Stimulated activated CD4-positive, alpha-beta T cell treated with anti-CD3 and anti-CD28 coated beads, Interleukin-1b, Interleukin-23, amount 100 ng/mL, for 1 hour (primary cell): ENCODE measurements at places on chromosomes 13 and 19.

DNA sequence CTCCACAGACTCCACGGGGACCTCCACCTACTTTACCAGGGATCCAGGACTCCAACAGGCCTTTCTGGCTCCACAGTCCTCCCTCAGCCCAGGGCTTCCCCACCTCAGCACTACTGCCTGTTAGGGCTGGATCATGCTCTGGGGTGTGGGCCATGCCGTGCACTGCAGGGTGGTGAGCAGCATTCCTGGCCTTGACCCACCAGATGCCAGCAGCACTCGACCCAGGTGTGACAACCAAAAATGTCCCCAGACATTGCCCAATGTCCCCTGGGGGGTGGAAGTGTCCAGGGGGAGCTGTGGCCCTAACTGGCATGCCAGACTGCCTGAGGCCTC, 42.0 kb downstream of the EPS15L1 start:
- DNase-seq: no peak

GRCh38 chr13:109868578-109869311, 82.4 kb upstream of the IRS2 start:
- no peak for DNase-seq

GRCh38 chr19:35318679-35319448, 10.1 kb upstream of the CD22 start:
- DNase-seq: no peak

GRCh38 chr13:93328943-93329342, 102.3 kb downstream of the GPC6 start:
- no peak for DNase-seq

- no peak for DNase-seq
These were observed 1.4 kb downstream of the HNRNPUL1 start for GRCh38 chr19:41265395-41266153.

- peak; percentile 37 for DNase-seq
These were observed 2.0 kb upstream of the INAFM1 start for GRCh38 chr19:47272448-47273312.

DNA sequence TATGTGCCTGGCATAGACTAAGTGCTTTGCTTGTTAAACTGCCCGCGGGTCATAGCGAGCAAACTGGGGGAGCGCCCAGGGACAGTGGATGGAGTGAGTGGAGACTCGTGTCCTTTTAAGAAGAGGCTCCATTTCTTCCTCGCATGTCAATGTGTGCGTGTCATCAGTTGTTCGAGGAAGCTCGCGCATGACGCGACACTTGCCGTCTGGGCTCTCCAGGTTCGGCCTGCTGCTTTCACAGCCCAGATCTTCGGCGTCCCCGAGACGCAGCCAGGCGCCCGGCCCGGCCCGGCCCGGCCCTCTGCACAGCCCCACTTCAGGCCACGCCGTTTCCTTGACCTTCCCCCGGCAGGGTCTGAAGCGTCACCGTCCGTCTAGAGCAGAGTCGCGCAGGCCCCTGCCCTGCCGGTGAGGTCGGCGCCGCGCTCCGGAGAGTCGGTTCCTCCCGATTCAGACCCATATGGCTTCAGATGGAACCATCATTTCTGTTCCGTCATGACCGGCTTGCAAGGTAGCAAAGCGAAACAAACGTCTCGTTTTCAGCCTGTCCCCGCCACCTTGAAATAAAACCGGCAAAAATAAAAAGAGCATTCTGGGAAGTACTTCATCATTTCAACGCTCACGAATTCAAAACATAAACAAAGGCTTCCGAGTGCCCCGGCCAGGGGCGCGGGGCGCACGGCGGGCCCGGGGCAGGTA, 599 bp upstream of the ARHGEF7 start:
- DNase-seq: no peak

DNA sequence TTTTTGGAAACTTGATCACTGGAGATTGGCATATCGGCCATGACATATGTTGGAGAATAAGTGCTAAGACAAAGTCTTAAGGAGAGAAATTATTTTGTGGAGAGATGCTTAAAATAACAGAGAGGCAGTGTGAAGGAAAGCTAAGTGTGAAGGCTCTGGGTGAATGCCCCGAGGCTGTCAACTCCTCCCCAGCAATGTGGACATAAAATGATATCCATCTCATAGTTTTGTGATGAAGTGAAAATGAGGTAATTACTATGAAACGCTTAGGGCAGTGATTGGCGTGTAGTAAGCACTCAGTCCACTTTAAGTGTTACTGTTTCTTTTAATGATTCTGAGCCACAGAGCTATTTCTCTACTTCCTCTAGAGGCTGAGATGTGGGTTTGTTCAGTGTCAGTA, 195.8 kb upstream of the KLF12 start:
- DNase-seq: no peak

DNA sequence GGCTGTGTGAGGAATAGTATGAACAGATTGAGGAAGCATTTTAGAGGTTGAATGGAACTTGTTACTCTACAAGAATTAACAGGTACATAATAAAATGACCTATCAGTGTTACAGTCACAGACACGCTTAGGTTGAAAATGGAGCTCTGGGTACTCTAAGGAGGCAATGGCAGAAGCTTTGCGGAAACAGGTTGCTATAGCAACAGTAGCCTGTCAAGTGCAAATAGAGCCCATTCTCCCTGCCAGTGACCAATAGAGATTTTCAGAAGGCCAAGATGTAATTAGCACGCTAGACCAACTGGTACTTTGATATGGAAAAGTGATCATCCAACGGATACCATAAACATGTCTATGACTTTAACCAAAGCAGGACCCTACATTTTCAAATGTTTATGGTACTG, 148.5 kb upstream of the FREM2 start:
- DNase-seq: no peak

DNA sequence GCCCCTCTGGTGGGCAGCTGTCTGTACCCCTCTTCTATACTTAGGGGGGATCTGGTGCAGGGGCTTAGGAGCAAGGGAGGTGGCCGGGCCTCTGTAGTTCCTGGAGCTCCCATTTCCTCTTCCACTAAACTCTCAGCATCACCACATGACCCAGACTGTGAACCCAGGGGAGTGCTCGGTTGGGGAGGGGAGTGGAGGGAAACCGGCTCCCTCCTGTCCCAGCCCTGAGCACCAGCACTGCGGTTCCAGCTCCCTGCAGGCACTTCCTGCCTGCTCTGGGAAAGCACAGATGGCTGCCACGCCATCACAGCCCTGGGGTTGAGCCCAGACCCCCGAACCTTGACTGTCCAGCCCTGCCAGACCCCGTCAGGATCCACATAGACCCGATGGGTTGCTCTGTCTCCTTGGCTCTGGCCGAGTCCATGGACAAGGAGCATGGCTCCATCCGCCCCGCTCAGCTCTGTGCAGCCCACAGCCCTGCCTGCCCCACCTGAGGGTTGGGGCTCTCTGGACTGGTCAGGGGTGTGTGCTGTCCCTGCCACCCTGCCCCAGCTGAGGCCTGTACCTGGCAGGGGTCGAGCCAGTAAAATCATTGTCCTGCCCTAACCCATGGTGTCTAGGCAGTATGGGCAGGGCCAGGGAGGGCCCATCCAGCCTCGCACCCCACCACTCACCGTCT, 36.0 kb upstream of the SLC7A10 start:
- DNase-seq: no peak

DNA sequence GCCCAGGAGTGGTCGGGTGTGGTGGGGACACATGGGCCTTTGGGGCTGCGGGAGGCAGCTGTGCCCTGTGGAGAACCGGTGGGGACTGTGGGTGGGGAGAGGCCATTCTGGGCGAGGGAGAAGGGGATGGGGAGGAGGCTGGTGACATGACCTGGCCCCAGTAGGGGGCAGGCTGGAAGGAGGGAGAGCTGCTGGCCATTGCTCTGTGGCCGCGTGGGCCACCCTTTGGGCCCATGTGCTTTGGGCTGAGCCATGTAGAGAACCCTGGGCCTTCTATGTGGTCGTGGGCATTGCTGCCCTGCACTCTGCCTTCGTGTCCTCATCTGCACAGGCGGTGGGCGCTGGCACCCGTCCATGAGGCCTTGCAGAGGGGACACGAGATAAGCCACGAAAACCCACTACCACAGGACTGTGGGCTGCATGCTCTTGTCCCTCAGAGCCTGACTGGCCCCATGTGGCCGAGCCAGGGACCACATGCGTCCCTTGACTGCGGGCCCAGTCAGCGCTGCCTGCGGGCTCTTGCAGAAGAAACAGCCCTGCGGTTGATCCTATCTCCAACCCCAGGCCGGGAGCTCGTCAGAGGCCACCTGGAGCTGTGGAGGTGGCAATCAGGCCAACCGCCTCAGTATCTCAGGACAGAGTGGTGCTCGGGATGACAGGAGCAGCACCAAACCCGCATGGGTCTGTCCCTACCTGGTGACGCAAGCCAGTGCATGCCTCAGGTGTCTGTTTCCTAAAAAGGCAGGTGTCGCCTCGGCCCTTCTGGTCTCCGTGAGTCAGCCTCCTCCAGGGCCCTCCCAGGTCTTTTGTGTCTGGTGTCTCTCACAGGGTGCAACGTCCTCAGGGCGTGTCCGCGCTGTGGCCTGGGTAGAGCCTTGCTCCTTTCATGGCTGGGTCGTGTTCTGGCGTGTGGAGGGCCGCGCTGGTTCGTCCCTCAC, 14.3 kb downstream of the FZR1 start:
- no peak for DNase-seq

DNA sequence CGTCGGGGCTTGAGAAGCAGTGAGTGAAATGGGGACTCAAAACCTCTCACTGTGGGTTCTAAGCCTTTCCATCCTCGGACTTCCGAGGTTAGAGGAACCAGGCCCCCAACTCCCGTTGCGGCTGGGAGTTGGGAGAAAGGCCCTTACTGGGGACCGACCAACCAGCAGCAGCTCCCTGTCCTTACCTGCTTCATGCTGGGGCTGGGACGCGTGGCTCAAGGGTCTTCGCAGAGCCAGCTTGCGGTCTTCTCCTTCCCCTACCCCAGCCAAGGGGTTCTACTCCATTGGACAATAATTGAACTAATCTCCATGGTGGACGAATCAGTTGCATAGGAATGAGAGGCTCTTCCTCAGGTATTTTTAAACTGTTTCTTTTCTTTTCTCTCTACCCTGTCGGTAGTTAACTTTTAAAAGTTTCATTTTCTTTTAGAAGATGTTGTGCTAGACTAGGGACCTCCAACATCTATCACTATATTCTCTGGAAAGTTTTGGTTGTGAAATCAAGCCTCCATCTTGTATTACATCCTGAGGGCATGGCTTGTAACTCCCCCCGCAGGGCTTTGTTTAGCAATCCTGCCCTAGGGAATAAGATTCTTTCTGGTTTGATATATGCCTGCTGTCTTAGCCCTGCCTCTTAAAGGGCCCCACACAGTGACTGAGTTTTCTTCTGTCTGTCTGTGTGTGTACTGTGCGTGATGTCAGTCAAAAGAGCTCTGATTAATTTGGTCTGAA, 1027.1 kb upstream of the PCDH9 start:
- no peak for DNase-seq

DNA sequence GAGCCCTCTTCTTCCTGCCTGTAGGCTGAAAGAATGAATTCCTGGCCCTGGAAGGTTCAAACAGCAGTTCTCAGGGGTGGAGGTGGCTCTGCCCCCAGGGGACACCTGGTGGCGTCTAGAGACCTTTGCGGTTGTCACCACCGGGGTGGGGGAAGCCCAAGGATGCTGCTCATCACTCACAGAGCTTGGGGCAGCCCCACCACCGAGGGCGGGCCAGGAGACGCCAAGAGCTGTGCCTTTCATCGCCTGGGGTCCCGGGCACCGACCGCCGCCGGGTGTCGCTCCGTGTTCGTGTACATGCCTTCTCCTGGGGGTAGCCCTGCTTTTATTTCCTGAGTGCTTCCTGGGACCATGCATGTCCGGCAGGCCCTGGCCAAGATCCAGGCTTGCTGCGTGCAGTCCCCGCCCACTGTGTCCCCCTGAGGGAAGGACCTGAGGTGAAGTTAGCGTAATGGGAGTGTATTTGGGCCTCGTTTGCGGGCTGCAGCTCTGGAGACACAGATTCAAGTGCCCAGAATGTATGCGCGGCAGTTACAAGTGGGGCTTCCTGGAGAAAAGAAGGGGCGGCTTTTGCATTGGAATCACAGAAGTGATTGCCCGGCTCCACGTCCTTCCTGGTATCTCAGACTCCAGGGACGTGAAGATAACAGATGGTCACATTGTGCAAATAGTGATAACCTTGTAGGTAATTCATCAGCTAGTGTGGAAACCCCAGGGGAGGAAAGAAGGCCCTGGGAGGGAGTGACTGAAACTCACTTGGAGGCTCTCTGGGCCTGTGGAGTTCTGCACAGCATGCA, 7.8 kb downstream of the DOT1L start:
- DNase-seq: peak; percentile 70

GRCh38 chr13:108305655-108306054, 36.1 kb downstream of the TNFSF13B start:
- DNase-seq: no peak

GRCh38 chr13:27964741-27965323, 4.3 kb downstream of the CDX2 start:
- DNase-seq: no peak

- no peak for DNase-seq
These were observed 48.4 kb downstream of the CAB39L start for GRCh38 chr13:49395451-49395865.

- no peak for DNase-seq
These were observed 37.1 kb upstream of the XPO4 start for GRCh38 chr13:20939662-20940061.

DNA sequence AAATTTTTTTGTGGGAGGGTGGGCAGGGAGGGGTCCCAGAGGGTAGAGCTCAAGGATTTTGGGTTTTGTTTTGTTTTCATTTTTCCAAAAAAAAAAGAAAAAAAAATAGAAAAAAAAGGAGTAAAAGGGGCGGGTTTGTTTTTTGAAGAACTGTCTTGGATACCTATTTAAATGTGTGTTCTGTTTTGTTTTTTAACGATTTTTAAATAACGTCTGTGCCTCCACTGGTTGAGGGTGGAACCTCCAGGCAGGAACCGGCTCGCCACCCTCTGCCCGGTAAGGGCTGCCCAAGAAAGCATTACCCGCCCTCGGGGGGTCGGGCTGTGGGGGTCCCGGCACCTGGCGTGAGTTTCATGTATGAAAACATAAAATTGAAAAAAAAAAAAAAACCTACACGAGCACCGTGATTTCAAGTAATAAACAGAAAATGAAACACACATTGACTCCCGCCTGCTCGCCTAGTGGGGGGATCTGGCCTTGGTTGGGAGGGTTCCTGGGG, 10.4 kb downstream of the MIDN start:
- no peak for DNase-seq

GRCh38 chr19:56740501-56740900, 68.9 kb upstream of the ZNF835 start:
- DNase-seq: no peak

GRCh38 chr19:48872884-48873475, 759 bp downstream of the PPP1R15A start:
- DNase-seq: peak; percentile 44

DNA sequence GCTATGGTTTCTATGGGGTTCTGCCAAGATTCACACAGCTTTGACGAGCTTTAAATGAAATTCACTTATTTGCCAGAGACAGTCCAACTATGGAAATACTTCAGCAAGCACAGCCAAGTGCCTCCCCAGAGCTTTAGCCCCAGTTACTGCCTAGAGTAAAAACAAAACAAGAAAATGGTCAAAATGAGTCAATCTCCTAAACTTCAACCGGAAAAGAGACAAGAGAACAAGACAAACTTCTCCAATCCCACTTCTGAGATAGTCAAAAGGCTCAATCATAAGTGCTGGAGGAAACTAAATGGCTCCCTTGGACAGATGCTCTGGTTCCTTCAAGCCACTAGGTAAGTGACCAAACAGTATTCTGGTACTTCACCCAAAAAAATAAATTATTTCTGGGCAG, 65.8 kb downstream of the KATNAL1 start:
- DNase-seq: no peak
